ENCODE measurements at places on chromosomes 2 and 18.

- peak; percentile 53 for DNase-seq
Measured at GRCh38 chr2:127197475-127198385, 22.4 kb downstream of the CYP27C1 start.

- peak; percentile 32 for DNase-seq
Measured at GRCh38 chr2:196131384-196131937, 39.9 kb downstream of the STK17B start.

DNA sequence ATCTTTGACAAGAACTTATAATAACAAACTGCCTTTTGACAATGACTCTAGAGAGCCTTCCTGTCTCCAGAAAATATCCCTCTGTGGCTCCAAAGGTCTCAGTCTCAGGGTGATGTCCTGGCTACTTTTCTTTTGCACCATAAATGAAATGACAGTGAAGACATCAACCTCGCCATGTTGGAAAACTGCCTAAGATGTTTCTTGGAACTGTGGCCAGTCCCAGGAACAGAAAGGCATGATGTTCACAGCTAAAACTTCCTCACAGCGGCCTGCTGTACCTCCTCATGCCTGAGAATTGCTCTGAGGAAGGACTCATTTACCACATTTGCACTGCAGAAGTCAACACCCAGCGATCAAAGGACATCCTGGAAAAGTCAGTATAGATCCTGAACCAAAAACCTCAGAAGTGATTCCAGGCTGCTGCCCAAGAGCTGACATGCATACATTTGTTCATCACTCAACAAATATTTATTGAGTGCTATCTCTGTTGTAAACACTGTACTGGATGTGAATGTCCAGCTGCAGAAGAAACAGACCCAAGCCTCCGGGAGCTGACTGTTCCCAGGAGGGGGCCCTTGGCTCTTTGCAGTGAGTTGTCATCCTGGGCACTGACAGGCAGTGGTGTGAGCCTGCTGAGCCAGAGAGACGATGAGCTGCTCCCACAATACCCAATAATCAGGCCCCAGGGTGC is 64.3 kb upstream of the ACSL3 start:
- no peak for DNase-seq

DNA sequence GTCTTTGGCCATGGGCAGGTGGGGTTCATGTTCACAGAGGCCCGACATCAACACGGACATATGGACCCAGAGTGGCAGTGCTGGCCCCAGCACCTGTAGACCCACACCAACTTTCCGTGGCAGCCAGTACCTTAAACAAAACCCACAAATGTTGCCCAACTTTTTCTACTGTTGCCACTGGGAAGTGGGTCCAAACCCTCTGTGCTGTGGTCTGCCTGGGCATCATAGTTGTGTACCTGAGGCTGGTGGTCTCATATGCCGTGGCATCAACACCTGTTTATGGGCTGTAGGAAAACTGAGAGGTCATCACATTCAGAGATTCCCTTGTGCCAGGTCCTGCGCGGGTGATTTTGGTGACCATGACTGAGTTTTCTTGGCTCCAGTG is 79.9 kb downstream of the SH3RF3 start:
- DNase-seq = no peak

- no peak for DNase-seq
Measured at GRCh38 chr2:165361514-165361913, 108.0 kb upstream of the CSRNP3 start.

DNA sequence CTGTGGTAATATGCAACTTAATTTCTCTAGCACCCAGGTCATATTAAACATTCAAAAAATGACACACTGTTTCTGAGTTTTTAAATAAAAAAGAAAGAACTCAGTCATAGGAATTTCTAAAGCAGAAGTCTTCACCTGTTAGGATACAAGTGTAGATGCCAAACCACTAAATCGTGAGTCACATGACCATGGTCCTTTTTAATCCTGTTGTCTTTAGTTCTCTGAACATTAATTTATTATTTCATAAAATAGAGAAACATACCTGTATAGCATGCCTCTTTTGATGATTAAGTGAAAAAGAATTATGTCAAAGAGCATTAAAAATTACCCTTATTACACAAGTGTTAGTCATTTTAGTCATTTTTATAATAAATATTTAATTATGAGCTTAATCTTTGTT is 398.8 kb downstream of the CCDC85A start:
- DNase-seq = no peak

GRCh38 chr2:131493199-131493968 is 1.2 kb upstream of the MZT2A start:
- DNase-seq = peak; percentile 5

Data from fibroblast of lung (primary cell).